ENCODE measurements at places on chromosomes 3 and 15. TPM values are rescaled to one million over a fixed set of nuclear protein-coding genes. Genes with fewer than 3 reads are reported as not detected.

The TWF2 gene
- total RNA-seq = 93.8 TPM

DNA sequence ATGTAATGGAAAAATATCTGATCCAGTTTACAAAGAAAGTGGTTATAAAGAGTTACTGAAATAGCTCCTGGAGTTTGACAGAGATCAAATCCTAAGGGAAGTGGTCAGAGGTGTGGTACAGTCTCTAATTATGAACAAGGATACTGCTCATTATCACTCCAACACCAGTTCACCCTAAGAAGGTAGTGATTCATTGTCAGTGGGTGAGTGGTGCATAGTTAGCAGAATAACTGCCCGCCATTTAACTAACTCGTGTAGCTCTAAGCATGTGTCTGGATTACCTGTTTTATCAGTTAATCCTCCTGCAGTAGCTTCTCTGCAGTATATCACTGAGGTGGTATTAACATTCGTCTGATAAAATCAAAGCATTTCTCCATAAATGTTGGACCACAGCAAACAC, 700.1 kb downstream of the NLGN1 start:
- DNase-seq = no peak

DNA sequence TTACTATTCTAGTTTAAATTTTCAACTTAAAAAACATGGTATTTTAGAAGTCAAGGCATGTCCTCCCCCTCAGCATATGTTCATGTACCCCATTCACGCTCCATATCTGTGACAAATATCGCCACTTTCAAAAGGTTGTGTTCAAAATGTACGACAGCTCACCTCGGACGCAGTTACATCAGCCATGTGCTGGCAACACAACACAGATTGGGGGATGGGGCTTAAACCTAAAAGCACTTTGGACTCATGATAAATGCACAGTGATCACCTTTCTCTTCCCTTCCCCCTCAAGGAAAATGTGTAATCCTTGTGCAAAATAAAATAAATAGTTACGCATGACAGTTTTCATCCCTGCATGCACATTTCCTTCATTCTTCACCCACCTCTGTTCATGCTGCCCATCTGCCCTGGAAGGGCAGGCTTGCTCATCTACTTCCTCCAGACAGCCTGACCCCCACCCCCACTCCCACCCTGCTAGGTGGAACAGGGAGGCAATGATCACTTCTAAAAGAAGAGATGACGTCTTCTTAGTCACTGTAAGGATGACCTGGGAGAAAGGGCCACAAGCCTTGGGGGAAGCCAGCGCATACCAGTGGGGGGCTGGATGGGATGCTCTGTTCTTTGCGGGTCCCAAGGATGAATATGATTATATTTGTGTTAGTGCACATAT, 271.4 kb upstream of the SEMA6D start:
- no peak for DNase-seq

The GOLGA8Q gene
- total RNA-seq = 2.7 TPM

The PAK2 gene
- total RNA-seq = 41.3 TPM

- DNase-seq = no peak
Observed at GRCh38 chr15:56234804-56235203, 8.9 kb downstream of the RFX7 start.

DNA sequence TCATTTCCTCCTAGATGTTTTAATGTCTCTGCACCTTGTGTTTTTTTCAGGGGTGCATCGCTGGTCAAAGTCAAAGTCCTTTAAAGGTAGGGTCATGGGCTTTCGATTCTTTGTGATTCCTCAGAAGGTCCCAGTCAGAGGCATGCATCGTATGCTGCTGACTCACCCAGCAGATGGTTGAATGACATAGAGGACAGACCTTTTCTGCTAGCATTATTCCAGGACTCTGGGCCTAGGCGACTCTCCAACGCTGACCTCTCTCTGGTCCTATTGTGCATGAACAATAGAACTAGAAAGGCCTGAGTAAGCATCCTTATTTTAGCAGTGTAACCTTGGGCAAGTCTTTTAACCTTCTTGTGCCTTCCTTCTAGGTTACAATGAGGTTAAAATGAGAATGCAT, 75.9 kb downstream of the DGKG start:
- no peak for DNase-seq

GRCh38 chr3:170493712-170494182, 75.1 kb downstream of the CLDN11 start:
- DNase-seq = no peak

DNA sequence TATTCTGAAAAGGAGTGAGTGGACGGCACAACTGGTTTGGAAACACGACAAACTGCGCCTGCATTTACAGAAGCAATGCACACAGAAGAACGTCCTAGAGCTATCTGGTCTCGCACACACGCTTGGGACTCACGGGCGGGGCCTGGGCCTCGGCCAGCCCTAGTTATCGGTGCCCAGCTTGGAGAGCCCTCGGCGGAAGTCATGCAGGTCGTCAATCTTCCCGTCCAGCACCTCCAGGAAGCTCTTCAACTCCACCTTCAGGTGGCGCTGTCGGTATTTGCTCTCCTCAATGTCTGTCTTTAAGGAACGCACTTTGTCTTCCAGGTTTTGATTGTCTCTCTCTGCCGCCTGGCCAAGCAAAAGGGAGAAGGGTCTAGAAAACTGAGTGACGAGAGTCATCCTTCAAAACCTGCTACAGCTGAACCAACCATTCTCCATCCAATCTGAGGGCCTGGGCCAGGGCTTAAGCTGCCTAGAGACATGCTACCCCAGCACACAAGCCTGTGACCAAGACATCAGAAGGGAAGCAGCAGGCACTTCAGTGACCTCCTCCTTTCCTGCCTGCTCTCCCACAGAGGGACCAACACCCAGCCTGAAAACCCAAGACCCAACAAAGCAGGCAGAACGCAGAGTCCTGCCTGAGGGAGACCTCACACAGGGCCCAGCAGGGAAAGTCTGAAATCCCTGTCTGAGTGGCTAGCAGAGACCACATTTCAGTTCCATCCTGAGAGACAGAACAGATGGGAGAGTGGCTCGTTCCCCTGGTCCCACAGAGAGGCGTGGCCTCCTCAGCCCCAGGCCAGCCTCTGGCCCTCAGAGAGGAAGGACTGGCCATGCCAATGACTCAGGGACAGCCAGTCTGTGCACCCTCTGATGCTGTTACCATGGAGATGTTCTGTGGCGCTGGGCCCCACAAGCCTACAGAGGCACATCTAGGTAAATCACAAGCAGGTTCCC, 40.4 kb downstream of the WHAMM start:
- no peak for DNase-seq

The OSBPL10 gene
- 33.9 TPM for total RNA-seq

GRCh38 chr3:138139691-138140090, 7.5 kb upstream of the A4GNT start:
- no peak for DNase-seq

GRCh38 chr3:98553753-98554152, 22.0 kb downstream of the GPR15 start:
- DNase-seq = no peak

The RTP1 gene
- not detected for total RNA-seq

- DNase-seq = no peak
Observed at GRCh38 chr3:162367429-162368260, 871.0 kb downstream of the OTOL1 start.

The OR5K1 gene
- not detected for total RNA-seq

DNA sequence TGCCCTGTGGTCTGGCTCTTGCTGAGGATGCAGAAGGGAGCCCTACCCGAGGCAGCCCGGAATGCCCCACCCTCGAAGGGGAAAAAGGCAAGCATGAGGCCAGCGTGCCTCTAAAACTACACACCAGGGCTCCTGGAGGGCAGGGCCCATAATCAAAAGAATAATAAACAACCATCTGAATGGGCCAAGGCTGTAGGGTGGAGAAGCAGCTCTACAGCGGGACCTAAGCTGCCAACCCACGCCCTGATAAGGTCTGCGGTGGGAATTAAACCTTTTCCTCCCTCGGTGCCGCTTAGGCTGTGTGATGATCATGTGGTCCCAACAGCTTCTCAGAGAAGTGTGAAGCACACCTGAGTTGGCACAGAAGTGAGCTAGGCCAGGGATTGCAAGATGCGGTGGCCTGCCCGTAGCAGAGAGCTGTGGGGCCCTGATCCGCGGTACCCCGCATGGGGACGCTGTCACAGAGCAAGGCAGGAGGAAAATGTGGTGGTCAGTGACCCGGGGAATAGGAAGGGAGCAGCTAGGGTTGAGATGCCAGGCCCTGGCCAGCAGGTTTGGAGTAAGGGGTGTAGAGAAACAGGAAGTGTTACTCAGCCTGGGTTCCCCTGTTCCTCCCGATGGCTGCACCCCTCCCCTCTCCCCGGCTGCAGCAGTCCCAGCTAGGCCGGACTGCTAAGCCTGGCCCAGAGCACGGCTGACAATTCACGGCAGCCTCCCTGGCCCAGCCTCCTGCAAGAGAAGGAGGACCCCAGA, 1.1 kb upstream of the C15orf62 start:
- no peak for DNase-seq

The WWTR1 gene
- total RNA-seq = 181 TPM

GRCh38 chr3:151426341-151426657, 34.6 kb downstream of the IGSF10 start:
- no peak for DNase-seq

DNA sequence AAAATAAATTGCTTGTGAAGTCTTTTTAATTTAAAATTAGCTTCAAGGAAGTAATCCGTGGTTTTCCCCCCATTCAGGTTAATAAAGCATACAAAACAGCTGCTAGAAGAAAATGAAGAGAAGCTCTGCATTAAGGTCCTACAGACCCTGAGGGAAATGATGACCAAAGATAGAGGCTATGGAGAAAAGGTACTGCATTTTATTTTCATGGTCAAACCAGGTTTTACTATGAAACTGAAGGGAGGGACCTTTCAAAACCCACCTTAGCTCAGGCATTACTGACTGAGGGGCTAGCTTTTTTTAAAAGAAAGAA, 218.5 kb downstream of the ITPR1 start:
- DNase-seq = no peak

The DNASE1L3 gene
- 13.3 TPM for total RNA-seq

GRCh38 chr3:15948388-15948787, 150.6 kb upstream of the ANKRD28 start:
- DNase-seq = no peak

- DNase-seq = no peak
Observed at GRCh38 chr3:89032346-89033013, 74.9 kb upstream of the EPHA3 start.

- DNase-seq = no peak
Observed at GRCh38 chr15:48435321-48435720, 104.1 kb downstream of the DUT start.

DNA sequence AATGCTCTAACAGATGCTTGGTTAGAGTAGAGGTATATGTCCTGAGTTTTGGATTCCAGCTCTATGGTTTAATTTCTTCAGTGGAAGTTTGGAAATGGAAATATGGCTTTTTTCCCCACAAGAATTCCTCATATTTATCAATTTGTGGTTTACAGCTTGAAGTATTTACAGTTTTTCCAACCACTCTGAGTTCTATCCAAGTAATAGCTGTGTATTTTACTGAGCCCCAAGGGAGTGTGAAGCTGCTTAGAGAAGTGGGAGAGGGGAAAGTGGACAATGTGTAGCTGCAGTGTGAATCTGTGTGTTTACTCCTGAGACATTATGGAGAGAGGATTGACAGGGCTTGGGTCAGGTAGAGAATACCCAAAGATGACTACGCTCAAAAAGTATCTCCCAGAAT, 54.5 kb downstream of the NEK11 start:
- DNase-seq = no peak

- DNase-seq = no peak
Observed at GRCh38 chr3:12992629-12993516, 80.4 kb downstream of the IQSEC1 start.

The TM4SF1 gene
- 97.7 TPM for total RNA-seq

DNA sequence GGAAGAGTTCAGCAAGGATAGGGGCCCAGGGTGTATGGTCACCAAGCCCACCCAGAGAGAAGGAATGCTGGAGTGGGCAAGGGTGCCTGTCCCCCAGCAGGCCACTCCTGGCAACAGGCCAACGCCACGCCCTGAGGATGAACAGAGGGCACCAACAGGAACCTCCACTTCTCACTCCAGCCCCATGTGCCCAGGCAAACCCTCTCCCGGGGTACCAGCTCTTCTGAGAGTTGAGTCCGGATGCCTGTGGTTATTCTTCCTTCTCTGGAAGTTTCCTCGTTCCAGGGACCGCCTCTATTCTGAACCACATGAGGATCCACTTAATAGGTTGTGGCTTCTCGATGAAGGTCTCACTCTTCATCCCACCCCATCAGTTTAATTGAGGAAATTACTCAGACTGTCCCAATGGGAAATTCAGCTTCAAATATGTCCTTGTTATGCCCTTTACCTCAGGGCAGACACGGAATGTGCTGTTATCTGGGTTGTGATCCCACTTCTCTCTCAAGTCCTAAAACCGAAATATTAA, 114.3 kb downstream of the LIPC start:
- no peak for DNase-seq

The PLA1A gene
- total RNA-seq = 1.7 TPM

- DNase-seq = no peak
Observed at GRCh38 chr3:156843071-156843808, 17.1 kb downstream of the LEKR1 start.

The RAB27A gene
- total RNA-seq = 29.5 TPM

The TM6SF1 gene
- total RNA-seq = 3.9 TPM
